ENCODE measurements at places on chromosomes 3 and 15. TPM values are rescaled to one million over a fixed set of nuclear protein-coding genes. Genes with fewer than 3 reads are reported as not detected.

DNA sequence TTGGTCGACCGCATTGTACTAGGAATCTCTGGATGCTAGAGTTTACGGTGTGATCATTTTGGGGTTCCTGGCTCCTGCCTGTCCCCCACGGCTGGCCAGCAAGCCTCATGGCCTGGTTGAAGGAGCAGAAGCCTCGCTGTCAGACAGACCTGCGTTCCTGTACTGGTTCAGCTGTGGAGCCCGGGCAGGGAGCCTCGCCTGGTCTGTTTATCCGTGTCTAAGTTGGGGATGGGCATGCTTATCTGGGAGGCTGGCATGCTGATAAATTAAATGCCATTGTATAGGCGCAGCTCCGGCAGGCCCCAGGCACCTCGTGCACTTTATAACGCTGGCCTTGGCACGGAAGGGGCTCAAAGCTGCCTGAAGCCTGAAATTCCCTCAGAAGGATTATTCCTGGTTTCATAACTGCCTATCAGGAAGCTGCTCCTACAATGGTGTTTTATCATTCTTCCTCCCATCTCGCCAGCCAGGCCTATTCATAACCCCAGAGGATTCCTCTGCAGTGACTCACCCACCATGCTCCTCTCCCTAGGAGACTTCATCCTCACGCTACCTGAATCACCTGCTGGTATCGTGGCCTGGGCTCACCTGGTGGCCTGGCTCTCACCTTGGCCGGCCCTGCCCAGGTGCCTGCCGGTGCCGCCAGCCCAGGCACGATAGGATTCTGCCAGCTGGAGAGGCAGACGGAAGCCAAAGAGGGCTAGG lies 110.9 kb downstream of the ASB7 start:
- DNase-seq: peak; percentile 83

DNA sequence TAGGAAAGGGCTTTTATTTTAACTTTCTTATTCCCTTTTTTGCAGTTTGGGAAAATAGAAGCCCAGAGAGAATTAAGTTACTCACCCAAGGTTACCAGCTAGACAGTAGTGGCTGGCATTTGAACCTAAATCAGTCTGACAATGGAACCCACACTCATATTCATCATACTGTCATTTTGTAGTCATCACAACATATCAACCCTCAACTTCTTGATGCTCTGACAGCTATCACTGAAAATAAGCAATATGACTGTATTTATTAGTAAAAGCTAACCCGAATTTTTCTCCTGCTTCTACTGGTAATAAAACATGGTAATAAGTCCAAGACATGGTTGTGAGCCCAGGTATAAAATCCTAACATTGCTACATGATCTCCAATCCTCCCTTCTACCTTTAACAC lies 585.8 kb upstream of the UBE2E2 start:
- DNase-seq: no peak

GRCh38 chr15:41560572-41560874 lies 1.5 kb downstream of the TYRO3 start:
- DNase-seq: no peak

GRCh38 chr3:59688636-59689035 lies 638.8 kb upstream of the CFAP20DC start:
- DNase-seq: no peak

DNA sequence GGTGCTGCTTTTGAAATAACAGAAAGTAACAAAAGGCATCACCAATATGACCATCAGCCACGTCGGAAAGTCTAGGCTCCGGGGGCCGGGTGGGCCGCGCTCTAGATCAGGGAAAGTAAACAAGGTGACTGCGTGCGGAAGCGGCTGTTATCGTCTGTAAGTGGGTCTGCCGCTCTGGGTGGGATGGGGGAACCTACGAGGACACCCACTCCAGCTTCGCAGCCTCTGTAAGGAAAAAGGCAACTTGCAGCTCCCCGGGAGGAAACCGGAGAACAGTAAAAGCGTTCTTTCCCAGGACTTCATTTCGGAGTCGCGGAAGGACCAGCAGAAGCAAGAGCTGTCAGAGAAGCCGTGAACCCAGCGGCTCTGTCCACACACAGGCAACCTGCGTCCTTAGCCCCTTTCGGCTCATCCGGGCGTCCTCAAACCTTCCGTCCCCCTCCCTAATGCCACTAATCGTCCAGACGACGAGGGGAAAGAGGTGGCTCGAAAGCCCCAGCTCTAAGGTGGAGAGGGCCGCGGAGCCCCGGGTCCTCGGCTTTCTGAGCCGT lies 461 bp downstream of the XRN1 start:
- peak; percentile 55 for DNase-seq

DNA sequence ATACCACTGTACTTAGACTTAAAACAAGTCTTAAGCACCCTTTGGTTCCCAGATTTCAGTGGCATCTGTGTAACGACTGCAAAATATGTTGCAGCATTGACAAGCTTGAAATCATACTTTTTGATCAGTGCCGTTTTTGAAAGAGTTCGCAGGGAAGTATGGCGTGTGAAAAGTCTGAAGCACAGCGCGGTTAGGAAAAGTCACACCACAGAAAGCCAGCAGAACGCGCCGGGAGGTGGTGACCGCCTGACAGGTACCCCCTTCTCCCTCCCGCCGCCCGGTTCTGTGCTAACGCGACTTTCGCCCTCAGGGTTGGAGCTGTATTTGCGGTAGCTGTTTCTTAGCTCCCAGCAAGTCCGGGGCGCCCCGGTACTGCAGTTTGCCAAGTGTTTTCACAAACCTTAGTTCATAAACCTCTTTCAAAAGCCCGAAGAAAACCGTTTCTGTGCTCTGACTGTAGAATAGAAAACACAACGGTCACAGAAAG lies 481 bp upstream of the CRYBG3 start:
- no peak for DNase-seq

GRCh38 chr3:195270079-195270816 lies 711 bp downstream of the XXYLT1 start:
- peak; percentile 64 for DNase-seq

- DNase-seq: peak; percentile 66
Observed at GRCh38 chr15:62977952-62978811, 64.4 kb upstream of the TPM1 start.

DNA sequence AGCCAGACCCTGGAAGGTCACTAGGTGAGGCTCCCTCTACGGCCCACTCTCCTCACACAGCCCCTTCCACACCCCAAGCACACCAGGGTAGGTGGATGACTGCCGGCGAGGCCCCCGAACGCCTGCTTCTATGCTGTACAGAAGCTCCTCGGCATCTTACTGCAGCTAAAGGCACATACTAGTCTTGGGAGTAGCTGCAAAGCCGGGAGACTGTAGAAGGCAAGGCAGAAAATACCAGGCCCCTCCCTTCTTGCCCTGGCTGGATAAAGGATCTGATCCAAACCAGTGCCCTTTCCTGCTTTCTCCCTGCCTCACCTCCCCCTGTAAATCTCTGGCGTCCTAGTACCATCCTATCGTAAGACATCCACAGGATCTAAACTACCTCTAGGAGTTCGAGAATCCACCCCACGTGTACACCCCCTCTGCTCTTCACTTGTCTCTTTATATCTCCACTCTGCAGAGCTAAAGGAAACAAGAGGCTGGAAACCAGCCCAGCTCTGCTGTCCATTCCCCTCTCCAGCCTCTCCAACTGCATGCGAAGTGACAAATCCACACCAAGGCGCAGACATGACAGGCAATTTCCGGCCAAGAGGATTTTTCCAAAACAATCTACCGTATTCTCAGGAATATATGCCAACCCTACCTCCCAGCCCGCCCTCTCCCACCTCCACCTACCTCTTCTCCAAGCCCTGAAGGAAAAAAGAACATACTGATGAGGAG lies 11.8 kb downstream of the TNK2 start:
- DNase-seq: peak; percentile 84

CD96 gene
- not detected for total RNA-seq

CCDC39 gene
- 0.34 TPM for total RNA-seq

HHATL gene
- total RNA-seq: not detected

GRAMD2A gene
- total RNA-seq: 0.17 TPM
